HEK293T (cell line): ENCODE measurements at places on chromosomes 16 and 17.

GRCh38 chr16:85564277-85565051 lies 48.7 kb upstream of the GSE1 start:
- DNase-seq, result peak; percentile 46

DNA sequence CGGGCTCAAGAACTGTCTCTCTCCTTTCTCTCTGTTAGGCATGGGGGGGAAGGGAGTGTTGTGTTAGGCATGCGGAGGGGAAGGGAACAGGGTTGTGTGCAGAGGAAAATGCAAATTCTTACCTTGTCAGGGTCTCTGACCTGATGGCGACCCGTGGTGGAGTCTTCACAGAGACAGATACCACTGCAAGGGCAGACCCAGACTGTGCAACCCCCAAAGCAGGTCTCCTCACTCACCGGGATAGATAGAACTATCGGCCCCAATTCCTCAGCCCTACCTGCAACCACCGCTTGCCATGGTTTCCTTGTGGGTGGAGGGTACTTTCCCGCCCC lies 9.6 kb upstream of the MPP2 start:
- DNase-seq, result no peak

GRCh38 chr16:52649870-52650269 lies 102.9 kb upstream of the TOX3 start:
- no peak for DNase-seq

- DNase-seq, result no peak
These were observed 574.3 kb upstream of the CA10 start for GRCh38 chr17:52732841-52733240.

- DNase-seq, result no peak
These were observed 8.2 kb downstream of the MTSS2 start for GRCh38 chr16:70677499-70678120.
